Hematopoietic multipotent progenitor cell treated with erythropoietin and hydrocortisone succinate and interleukin-3 and kit ligand, for 17 days (in vitro differentiated cells): ENCODE measurements at places on chromosomes 7 and 10.

GRCh38 chr10:48404646-48405045 lies 98.2 kb downstream of the MAPK8 start:
- DNase-seq: no peak

DNA sequence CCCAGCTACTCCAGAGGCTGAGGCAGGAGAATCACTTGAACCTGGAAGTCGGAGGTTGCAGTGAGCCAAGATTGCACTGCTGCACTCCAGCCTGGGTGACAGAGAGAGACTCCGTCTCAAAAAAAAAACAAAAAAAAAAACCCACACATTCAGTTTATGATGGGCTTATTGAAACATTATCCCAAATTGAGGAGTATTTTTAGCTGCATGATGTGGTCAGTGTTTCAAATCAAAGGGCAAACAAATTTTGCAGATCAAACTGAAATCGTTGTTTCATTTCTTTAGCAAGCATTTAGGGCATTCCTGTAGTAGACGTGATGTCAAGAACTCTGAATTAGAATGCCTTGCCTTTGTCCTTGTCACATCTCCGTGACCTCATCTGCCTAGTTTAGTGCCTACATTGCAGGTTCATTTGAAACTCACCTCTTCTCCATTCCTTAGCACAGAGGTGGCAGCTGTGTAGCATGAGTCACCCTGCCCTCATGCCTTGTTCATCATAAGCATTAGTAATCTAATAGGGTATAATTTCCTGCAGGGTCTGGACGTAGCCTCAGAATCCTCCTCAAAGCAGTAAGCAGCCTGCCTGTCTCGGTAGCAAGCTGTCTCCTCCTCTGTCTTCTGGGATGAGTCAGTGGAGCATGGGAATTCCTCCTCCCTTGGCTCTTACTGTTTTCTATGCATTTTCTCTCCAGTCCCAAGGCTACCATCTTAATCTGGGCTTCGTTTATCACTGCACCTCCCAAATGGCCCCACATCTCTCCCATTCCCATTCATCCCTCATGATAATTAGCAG lies 73.8 kb downstream of the CUL1 start:
- DNase-seq: no peak

DNA sequence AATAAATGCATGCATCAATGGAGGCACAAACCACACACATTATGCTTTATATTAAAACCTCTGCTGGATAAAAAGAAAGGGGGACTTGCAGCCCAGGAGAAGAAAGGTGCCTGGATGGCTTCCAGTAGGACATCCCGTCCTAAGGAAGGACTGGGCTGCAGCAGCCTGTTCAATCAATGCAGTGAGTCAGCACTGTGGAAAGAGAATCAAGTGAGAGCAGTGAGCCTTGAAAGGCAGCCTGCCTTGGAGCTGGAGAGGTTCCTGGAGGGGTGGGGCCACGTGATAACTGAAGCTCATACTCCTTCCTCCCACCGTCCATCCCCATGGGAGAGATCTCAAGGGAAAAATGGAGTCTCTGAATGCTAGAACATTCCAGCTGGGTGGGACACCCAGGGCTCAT lies 501.2 kb downstream of the ADRA2A start:
- DNase-seq: no peak

GRCh38 chr7:46600340-46600739 lies 679.3 kb upstream of the IGFBP3 start:
- no peak for DNase-seq

GRCh38 chr7:105493196-105493922 lies 28.7 kb downstream of the PUS7 start:
- DNase-seq: no peak

GRCh38 chr10:11725912-11726311 lies 16.3 kb upstream of the ECHDC3 start:
- no peak for DNase-seq

GRCh38 chr10:113287592-113287991 lies 265.3 kb upstream of the HABP2 start:
- no peak for DNase-seq

GRCh38 chr7:18475488-18475887 lies 20.1 kb upstream of the HDAC9 start:
- DNase-seq: no peak
